ENCODE measurements at places on chromosomes 12 and 14.

- H3K27ac ChIP-seq = no peak overlapping the region
- no peaks in the 10 kb centered on the region for H3K27me3 ChIP-seq
- no peak overlapping the region for H3K4me3 ChIP-seq
- H3K36me3 ChIP-seq = no peaks in the 10 kb centered on the region
- peaks cover 2% of the 10 kb centered on the region for H3K4me1 ChIP-seq
Measured at GRCh38 chr14:101006008-101006407, 102.5 kb upstream of the RTL1 start.

DNA sequence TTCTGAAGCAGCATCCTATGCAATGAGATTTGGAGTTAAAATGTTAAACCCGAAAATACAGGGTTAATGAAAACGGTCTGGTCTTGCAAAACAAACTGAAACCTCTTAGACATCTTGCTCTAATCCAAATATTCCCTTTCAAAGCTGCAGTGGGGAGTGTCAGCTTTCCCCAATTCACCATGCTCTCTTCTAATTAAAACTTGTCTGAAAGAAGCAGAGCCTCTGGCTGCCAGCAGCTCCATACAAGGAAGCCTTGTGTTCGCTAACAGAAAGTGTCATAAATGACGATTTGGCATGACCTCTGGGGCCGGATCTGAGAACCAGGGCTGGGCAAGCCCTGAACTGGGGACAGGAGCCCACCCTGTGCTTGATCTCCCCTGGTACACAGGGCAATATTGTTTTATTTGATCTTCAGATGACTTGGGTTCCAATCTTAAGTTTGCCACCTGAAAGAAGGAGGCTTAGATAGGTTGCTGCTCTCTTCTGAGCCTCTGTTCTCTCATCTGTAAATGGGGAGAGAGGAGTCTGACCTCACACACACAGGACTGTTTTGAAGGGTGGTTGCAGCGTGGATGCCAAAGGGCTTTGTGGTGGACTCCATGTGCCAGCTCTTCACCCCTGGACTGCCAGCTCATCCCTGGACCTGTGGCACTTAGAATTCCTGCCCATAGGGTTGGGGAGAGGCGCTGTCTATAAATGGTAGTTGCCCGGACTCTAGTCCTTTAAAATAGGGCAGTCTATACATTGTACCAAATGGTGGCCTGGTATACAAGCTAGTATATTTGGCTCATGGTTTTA is 7.8 kb downstream of the KMT5A start:
- H3K27me3 ChIP-seq = no peaks in the 10 kb centered on the region
- H3K36me3 ChIP-seq = peaks cover 67% of the 10 kb centered on the region
- no peak for DNase-seq
- H3K4me3 ChIP-seq = no peak overlapping the region
- H3K4me1 ChIP-seq = peaks cover 3% of the 10 kb centered on the region

DNA sequence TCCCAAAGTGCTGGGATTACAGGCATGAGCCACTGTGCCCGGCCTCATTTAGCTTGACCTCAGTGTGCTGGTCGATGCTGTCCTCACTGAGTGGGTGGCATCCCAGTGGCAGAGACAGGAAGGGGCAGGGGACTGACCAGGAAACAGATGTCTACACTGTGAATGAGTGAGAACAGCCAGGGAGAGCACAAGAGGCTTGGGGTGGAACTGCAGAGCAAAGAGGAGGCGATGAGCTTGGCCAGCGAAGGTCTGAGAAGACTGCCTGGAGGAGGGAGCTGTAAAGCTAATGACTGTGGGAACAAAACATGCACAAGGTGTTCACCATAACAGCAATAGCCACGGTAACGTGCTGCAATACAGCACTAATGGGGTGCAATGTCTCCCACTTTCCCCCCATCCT is 57.2 kb upstream of the BEGAIN start:
- no peaks in the 10 kb centered on the region for H3K4me1 ChIP-seq
- no peaks in the 10 kb centered on the region for H3K36me3 ChIP-seq
- no peak overlapping the region for H3K27ac ChIP-seq
- H3K4me3 ChIP-seq = no peak overlapping the region
- H3K27me3 ChIP-seq = no peaks in the 10 kb centered on the region

- peak; percentile 70 for DNase-seq
- peaks cover 11% of the 10 kb centered on the region for H3K27me3 ChIP-seq
- peaks cover 25% of the 10 kb centered on the region for H3K4me1 ChIP-seq
- H3K27ac ChIP-seq = peak overlapping the region; percentile 54
- no peak overlapping the region for H3K4me3 ChIP-seq
- H3K36me3 ChIP-seq = peaks cover 5% of the 10 kb centered on the region
Measured at GRCh38 chr14:103517721-103518421, 4.8 kb downstream of the CKB start.

GRCh38 chr14:75645056-75645455 is 15.6 kb downstream of the ERG28 start:
- H3K27ac ChIP-seq = no peak overlapping the region
- peaks cover 25% of the 10 kb centered on the region for H3K4me1 ChIP-seq
- H3K36me3 ChIP-seq = peaks cover 11% of the 10 kb centered on the region
- no peak for DNase-seq

GRCh38 chr12:3777206-3777809 is 24.4 kb upstream of the CRACR2A start:
- H3K36me3 ChIP-seq = no peaks in the 10 kb centered on the region
- H3K27ac ChIP-seq = no peak overlapping the region
- peaks cover under 1% of the 10 kb centered on the region for H3K4me1 ChIP-seq
- no peak for DNase-seq

DNA sequence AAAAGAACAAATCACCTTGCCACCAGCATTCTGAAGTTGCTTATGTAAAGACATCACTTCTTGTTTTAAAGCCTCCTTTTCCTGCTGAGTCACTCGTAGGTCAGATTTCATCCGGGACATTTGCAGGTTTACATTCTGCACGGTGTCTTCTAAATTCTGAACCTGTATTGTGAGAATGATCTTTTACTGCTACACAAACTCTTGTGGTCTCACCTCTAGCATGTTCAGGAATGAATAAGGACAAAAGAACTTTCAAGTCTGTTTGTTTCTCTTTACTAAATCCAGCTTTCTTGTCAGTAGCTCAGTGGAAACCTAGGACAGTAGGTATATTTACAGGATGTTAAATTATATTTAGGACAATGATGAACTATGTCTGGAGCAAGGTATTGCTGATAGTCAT is 73.5 kb upstream of the SAV1 start:
- peaks cover 13% of the 10 kb centered on the region for H3K4me1 ChIP-seq
- DNase-seq = no peak
- H3K27me3 ChIP-seq = no peaks in the 10 kb centered on the region
- H3K36me3 ChIP-seq = peaks cover 54% of the 10 kb centered on the region

- H3K4me3 ChIP-seq = no peak overlapping the region
- H3K27ac ChIP-seq = no peak overlapping the region
- H3K4me1 ChIP-seq = no peaks in the 10 kb centered on the region
- H3K36me3 ChIP-seq = no peaks in the 10 kb centered on the region
- DNase-seq = no peak
- H3K27me3 ChIP-seq = no peaks in the 10 kb centered on the region
Measured at GRCh38 chr12:108933949-108934348, 54.1 kb downstream of the DAO start.

- no peaks in the 10 kb centered on the region for H3K27me3 ChIP-seq
- H3K4me1 ChIP-seq = peaks cover 1% of the 10 kb centered on the region
- no peak overlapping the region for H3K27ac ChIP-seq
- no peaks in the 10 kb centered on the region for H3K36me3 ChIP-seq
Measured at GRCh38 chr12:66653796-66654195, 25.1 kb downstream of the GRIP1 start.

- H3K4me3 ChIP-seq = no peak overlapping the region
- H3K27me3 ChIP-seq = no peaks in the 10 kb centered on the region
- no peaks in the 10 kb centered on the region for H3K36me3 ChIP-seq
- DNase-seq = no peak
- H3K27ac ChIP-seq = no peak overlapping the region
Measured at GRCh38 chr12:107033758-107034739, 47.1 kb upstream of the MTERF2 start.

- H3K27me3 ChIP-seq = no peaks in the 10 kb centered on the region
- H3K27ac ChIP-seq = no peak overlapping the region
- no peak overlapping the region for H3K4me3 ChIP-seq
Measured at GRCh38 chr12:106601031-106601430, 18.2 kb downstream of the RFX4 start.

- H3K4me3 ChIP-seq = no peak overlapping the region
- H3K27me3 ChIP-seq = no peaks in the 10 kb centered on the region
- H3K27ac ChIP-seq = no peak overlapping the region
- H3K4me1 ChIP-seq = peaks cover 18% of the 10 kb centered on the region
Measured at GRCh38 chr12:94207849-94208621, 59.7 kb downstream of the PLXNC1 start.

- no peaks in the 10 kb centered on the region for H3K36me3 ChIP-seq
- no peaks in the 10 kb centered on the region for H3K27me3 ChIP-seq
- H3K4me3 ChIP-seq = no peak overlapping the region
- DNase-seq = peak; percentile 79
Measured at GRCh38 chr14:20262642-20263128, 23.6 kb downstream of the OR11H4 start.

Data from RWPE2 (cell line).